ENCODE measurements at places on chromosomes 5 and 9. TPM values are rescaled to one million over a fixed set of nuclear protein-coding genes. Genes with fewer than 3 reads are reported as not detected.

Gene FKBP15
- total RNA-seq: 12.8 TPM

Gene PLPP7
- total RNA-seq: 8.2 TPM

Gene HTR4
- total RNA-seq: not detected

Gene C5
- 7.3 TPM for total RNA-seq

Gene PCDHA13
- under 0.01 TPM for total RNA-seq

Gene PRUNE2
- 95.6 TPM for total RNA-seq

Gene HAPLN1
- total RNA-seq: not detected

Gene SPINK5
- total RNA-seq: not detected

Gene PCDHB13
- 0.26 TPM for total RNA-seq

Gene ADRA1B
- 0.26 TPM for total RNA-seq

Gene SLC27A6
- 0.26 TPM for total RNA-seq

Gene PHF24
- total RNA-seq: 0.17 TPM

Gene HRCT1
- total RNA-seq: 1.2 TPM

Gene NCBP1
- total RNA-seq: 42.9 TPM

Gene FLT4
- 0.17 TPM for total RNA-seq

Gene IFNA2
- total RNA-seq: not detected

Gene NPDC1
- 15.7 TPM for total RNA-seq

Gene RACK1
- 6,091 TPM for total RNA-seq

Gene ATP10B
- total RNA-seq: not detected

Gene MARCHF11
- total RNA-seq: not detected

Gene ISCA1
- total RNA-seq: 22.6 TPM

Gene WNT8A
- total RNA-seq: not detected

Gene ZNF454
- total RNA-seq: 3.1 TPM

Gene RANBP17
- total RNA-seq: 10.0 TPM

Gene NDFIP1
- total RNA-seq: 67.4 TPM

Gene SLC34A3
- not detected for total RNA-seq

Gene CARTPT
- not detected for total RNA-seq

Gene OBP2B
- not detected for total RNA-seq

Gene INSL6
- total RNA-seq: not detected

Gene CNTFR
- 0.26 TPM for total RNA-seq

Gene TMEM141
- total RNA-seq: 56.5 TPM

Gene PCDHB11
- total RNA-seq: 0.77 TPM

Gene PSD2
- total RNA-seq: 0.17 TPM

Gene SAXO1
- total RNA-seq: 0.17 TPM

Gene SLC34A1
- not detected for total RNA-seq

Gene ATP6V0E1
- 293 TPM for total RNA-seq

Gene DOCK2
- 3.6 TPM for total RNA-seq

Gene SPATA24
- total RNA-seq: 7.4 TPM

Gene ZDHHC11B
- under 0.01 TPM for total RNA-seq

Gene SHOC1
- under 0.01 TPM for total RNA-seq

Gene IL4
- not detected for total RNA-seq

Gene IFNB1
- 0.17 TPM for total RNA-seq

Gene IFNA13
- not detected for total RNA-seq

Gene HMGCS1
- 253 TPM for total RNA-seq

Gene TSPAN17
- total RNA-seq: 29.0 TPM

Gene BHMT
- total RNA-seq: 0.17 TPM

Gene IQGAP2
- total RNA-seq: 7.9 TPM

Gene PCDHA1
- under 0.01 TPM for total RNA-seq

Gene GRXCR2
- total RNA-seq: not detected

Gene GPRIN1
- total RNA-seq: 6.3 TPM

Gene GABRP
- total RNA-seq: not detected

Gene FAM120AOS
- 38.8 TPM for total RNA-seq

Gene IFNA6
- total RNA-seq: not detected

Gene SMIM3
- 34.9 TPM for total RNA-seq

Gene FREM1
- under 0.01 TPM for total RNA-seq

All from fibroblast of lung (primary cell).